ENCODE measurements at places on chromosomes 5 and 9.

DNA sequence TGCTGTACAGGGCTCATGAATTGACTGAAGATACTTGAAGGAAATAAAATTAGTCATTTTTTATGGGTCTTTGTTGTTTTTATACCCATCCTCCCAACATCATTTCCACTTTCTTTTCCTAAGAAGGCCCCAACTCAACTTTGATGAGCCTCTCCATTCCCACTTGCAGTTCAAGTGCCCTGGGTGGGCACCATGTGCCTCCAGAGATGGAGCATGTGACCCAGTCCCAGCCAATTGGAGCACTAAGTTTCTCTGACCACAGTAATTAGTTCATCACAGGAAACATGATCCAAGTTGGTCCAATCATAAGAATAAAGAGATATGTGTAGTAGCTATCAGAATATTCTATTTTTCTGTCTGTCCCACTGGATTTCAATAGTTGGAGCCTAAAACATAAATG, 46.9 kb downstream of the HTR4 start:
- no peak for DNase-seq

- no peak for DNase-seq
Measured at GRCh38 chr5:132049559-132049958, 10.9 kb upstream of the IL3 start.

- DNase-seq, result no peak
Measured at GRCh38 chr9:88477300-88477751, 57.7 kb upstream of the NXNL2 start.

DNA sequence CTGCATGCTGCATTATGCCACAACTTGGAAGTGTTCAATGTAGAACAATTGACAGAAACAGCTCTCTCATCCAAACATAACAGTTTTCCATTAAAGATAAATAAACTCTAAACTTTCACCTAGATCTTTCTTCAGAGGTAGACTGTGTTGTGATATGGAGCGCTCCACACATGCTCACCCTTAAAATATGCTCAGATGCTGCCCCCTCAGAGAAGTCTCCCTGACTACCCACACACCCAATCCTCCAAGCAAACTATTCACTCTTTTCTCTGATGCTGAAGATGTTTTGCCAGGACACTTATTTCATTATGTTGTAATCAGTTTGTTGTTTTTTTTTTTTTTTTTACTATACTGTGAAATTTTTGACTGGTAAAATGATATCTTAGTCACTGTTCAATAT, 206.6 kb upstream of the RASA1 start:
- DNase-seq, result no peak

DNA sequence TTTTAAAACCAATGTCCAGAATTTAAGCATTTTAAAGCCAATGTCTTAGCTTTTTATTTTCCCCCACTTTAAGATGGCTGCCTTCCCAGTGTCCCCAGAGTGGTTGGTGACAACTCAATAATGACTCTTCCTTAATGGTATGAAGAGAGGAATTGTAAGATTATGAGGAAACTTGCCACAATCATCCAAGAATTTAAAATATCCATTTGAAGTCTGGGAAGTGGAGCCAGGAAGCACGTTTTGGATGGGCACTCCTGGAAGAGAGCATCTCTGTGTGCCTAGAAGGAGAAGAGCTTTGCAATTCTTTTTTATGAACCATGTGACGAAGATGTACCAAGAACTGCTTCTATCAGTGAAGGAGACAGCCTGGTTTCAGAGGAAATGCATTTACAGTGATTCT, 11.3 kb upstream of the IGFBPL1 start:
- DNase-seq, result no peak

DNA sequence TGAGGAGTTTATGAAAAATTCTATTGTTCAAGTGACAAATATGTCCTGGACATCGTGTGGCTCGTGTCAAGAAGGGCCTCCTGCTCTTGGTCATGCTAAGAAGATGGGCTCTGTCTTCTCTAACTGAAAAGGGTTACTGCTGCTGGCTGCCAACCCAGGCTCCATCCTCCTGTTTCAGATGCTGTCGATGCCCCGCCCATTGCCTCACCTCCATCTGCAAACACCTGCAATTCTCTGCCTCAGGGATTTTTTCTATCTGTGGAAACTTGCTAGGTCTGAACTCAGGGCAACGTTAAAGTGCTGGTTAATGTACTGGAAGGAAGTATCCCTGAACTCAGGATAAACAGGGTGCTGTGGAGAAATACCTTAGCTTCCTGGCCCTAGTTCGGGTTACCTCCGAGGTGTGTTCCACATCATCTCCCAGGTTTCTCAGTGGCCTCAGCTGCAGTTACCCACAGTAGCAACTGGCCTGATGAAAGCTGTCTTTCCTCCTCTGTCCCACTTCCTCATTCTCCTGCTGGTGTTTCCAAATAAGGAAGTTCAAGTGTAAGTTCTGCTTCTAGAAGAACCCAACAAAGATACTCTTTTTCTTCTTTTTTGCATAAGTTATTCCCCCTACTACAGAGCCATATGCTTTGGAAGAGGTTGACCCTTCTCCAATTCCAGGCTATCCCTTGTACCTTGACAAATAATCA, 151.7 kb upstream of the SMIM23 start:
- DNase-seq, result no peak

DNA sequence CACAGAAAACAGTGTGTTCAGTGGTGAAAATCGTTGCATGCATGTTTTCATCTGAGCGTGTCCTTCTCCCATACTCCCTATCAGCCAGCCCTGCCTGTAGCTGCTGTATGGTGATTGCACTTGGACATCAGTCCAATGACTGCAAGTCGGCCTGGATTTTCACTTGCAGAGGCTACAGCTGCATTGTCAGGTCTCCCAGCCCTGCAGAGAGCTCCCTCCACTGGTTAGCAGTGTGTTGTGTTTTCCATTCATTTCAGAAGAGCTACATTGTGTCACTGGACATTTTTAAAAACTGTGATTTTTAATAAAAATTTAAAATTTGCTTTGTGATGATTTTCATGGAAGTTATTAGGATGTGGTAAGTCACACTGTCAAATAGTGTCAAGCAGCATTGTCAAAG, 96.6 kb downstream of the SYK start:
- no peak for DNase-seq

DNA sequence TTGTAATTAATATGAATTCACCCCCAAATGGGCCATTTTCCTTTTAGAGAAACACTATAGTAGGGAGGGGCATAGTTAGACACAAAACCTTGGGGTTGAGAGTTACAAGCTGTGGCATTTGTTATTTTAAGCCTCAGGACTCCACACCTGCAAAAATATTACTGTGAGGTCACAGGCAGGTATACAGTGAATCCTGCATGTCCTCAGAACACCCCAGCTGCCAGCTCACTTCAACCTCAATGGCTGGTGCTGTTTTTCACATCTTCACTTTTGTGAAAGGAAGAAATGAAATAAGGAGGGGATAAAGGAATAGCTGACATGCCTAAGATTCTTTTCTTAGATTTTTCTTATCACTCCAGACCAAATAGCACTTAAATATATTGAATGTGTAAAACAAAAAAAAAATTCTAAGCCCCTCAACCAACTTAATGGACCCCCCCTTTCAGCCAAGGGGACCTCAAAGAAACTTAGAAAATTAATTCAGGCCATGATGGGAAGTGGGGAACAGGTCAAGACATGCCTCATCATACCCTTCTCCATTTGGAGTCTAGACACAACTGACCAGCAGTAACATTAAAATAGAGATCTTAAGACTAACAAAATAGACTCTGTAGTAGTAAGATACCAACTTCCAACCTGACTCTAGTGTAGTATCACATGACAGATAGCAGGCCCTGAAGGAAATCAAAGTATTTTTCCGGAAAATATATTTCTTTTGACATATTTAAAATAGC, 9.2 kb downstream of the C9orf85 start:
- no peak for DNase-seq

DNA sequence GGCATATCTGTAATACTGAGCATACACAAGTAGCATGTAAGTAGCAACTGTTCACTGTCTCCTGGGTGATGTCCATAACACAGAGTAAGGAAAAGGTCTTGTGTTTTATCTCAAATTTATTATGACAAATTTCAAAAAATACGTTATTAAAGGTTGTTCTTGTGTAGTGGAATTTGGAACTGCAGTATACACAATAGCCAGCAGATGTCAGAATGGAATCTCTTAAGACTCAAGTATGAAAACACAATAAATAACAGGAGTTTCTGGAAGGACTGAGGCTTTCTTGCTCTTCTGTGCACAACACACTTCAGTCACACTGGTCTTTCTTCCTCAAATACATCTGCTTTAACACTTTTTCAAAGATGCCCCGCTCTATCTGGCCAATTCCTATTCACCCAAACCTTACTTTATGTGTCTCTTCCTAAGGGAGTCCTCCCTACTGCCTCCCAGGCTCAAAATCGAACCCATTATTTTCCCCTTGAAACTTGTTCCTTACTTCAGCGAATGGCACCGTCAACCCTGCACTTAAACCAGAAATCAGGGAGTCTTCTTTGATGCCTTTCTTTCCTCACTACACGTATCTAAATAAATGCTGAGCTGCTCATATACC, 6.5 kb upstream of the FBXO10 start:
- DNase-seq, result no peak

DNA sequence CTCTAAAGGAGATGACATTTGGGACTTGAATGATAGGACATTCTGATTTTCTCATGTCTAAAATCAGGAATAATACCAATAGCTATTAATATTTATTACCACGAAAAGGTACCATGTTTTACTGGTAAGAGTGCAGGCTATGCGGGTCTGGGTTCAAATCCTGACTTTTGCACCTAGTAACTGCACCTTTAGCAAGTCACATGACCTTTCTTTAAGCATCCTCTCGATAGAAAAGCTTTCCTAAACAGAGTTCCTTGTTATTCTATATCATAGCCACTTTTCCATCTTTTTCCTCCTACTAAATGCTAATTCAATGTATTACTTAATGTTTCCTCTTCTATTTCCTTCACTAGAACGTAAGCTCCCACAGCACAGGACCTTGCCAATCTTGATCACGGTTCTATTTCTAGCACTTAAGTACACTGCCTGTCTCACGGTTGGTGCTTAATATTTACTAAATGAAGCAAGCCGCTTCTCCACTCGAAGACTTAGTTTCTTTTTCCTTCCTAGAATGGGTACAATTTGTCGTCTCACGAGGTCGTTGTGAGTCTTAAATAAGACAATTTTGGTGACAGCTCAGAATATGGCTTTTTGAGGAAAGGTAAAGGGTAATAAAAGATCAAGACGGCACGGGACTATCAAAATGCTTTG, 816 bp downstream of the RBM18 start:
- no peak for DNase-seq

- no peak for DNase-seq
Measured at GRCh38 chr5:136399527-136399926, 34.2 kb upstream of the TRPC7 start.

DNA sequence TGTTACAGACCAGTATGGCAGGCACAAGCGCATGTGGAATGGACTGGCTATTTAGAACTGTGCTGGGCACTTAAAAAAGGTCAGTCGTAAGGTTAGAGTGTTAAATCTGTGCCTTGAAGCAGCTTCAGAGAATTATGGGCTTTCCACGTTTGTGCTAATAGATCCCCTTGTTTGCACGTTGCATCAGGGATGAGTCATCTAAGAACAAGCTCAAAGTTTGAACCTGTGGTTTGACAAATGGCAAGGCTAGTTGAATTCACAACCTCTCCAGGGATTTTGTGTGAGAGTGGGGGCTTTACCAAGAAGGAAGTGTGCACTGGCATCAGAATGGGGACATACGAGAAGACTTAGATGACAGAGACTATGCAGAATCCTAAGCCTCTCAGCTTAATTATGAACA, 249.6 kb downstream of the IRX1 start:
- no peak for DNase-seq

DNA sequence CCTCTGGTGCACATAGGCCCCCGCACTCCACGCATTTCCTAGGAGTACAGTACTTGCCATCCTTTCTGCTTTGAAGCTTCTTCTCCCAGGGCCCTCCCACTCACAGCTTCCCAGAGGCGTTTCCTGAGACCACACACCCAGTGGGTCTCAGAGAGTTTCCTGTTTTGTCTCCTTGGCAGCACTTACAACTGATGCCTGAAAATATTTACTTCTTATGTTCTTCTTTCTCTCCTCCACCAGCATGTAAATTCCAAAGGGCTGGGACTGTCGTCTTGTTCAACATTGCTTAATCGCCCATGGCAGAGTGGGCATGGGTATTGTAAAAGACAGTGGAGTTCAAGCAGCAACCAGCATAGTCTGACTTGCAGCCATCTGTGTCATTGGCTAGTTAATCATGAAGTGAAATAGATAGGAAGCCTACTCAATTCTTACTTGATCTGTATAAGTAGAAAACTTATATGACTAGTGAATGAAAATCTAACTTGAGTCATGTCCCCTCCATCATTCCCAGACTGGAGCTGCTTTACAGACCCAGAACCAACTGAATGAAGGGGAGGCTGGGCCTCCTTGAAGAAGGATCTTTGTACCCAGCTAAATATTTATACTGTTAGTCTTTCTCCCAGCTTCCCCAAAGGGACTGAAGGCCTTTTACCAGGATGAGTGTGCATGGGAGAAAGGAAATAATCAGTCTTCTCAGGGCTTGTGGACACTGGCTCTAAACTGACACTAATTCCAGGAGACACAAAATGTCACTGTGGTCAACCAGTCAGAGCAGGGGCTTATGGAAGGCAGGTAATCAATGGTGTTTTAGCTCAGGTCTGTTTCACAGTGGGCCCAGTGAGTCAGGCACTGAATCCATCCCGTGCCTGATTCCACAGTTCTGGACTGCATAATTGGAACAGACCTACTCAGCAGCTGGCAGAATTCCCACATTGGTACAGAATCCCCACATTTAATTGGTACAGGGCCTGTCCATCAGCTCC, 116.4 kb downstream of the SV2C start:
- DNase-seq, result no peak
